ENCODE measurements at places on chromosomes 11 and 22.
A peak's percentile ranks its signal among the peaks of the same experiment; 100 is the strongest.

DNA sequence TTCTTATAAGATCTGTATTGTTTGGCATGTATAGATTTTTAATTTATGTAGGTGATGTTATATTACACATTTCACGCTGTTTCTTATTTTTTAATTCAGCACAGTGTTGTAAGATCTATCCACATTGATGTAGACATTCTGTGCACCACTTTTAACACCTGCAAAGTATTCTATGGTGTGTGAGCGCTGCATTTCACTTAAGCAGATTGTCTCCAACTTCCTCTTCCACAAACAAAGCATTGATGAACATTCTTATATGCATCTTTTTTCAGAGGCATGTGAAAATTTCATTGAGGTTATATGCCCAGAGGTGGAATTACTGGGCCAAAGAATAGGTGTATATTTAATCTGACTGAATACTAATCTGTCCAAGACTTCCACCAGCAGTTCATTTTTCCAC, 3.4 kb upstream of the POU2AF1 start:
- no peaks in the 10 kb centered on the region for H3K36me3 ChIP-seq
- no peak overlapping the region for H3K27ac ChIP-seq
- peaks cover 2% of the 10 kb centered on the region for H3K27me3 ChIP-seq
- no peak overlapping the region for H3K4me3 ChIP-seq

DNA sequence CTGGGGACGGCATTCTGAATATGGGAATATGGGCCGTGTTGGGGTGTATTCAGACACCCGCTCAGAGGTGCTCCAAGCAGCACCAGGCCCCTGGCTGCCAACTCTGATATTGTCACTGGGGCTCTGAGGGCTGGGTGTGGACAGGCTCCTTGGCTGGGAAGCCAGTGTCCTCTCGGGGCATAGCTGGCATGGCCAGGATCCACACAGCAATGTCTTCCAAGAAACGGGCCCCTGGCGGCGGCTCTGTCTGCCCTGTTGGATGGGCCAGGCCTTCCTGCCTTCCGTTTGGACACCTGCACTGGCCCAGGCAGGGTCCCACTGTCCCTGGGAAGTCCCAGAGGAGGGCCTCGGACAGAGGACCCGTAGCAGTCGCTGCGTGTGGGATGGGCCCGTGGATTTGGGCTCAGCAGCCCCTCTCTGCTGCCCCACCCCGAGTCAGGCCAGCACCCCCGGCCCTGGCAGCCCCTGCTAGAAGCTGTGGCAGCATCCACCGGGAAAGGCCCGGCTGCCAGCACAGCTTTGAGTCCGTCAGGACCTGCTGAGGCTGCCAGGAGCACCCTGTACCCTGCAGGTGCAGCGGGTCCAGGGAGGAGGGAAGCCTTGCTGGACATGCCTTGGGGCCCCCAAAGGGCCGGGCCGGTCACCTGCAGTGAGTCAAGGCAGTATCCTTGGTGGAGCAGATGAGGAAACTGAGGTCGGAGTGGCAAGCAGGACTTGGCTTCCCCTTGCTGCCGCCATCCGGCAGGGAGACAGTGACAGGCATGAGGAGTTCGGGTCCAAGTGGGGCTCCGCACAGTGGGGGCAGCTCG, 4.1 kb downstream of the PANX2 start:
- DNase-seq, result no peak
- H3K4me1 ChIP-seq, result peaks cover 3% of the 10 kb centered on the region
- H3K36me3 ChIP-seq, result peaks cover 2% of the 10 kb centered on the region
- H3K27me3 ChIP-seq, result no peaks in the 10 kb centered on the region

GRCh38 chr11:95111923-95112540, 22.4 kb downstream of the ENDOD1 start:
- no peak overlapping the region for H3K4me3 ChIP-seq
- DNase-seq, result no peak
- H3K27ac ChIP-seq, result no peak overlapping the region
- no peaks in the 10 kb centered on the region for H3K27me3 ChIP-seq

DNA sequence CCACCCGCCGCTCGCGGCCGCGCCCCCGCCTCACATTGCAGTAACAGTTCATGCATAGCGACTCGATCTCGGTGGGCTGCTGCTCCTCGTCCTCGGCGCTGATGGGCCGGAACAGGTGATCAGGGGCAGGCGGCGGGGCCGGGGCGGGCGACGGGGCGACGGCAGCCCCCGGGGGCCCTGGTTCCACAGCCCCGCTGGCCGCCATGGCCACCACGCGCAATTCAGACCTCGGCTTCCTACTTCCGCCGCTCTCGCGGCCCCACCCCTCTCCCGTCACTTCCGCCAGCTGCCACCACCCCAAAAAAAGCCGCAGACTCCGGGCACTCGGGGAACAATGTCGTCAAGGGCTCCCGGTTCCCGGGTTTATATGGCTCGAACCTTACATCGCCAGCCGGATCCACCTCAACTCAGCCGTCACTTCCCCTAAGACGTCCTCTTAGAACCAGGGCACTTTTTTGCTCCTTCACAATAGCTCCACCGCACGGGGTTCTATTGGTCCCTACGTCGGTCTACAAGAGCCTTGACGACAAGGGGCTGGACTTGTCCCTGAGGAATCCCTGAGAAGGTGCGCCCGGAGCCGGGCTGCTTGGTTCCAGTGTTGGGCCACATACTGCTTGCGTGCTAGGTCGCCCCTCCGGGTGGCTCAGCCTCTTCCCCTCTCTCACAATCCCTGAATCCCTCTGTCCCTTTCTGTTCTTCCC, at the start of gene ZPR1:
ZPR1 (minus strand) TSS at position 238 of the 701 bp plus-strand sequence; CDS start at position 205, 33 bp downstream.
- H3K4me3 ChIP-seq, result peak within 1 kb of the TSS; percentile 99
- H3K27me3 ChIP-seq, result no peaks in the 10 kb centered on the region
- DNase-seq, result no peak
- peak within 1 kb of the TSS; percentile 98 for H3K27ac ChIP-seq
- peaks cover 18% of the 10 kb centered on the region for H3K36me3 ChIP-seq

All from chondrocyte (in vitro differentiated cells).